ENCODE measurements at places on chromosomes 3 and 15.

DNA sequence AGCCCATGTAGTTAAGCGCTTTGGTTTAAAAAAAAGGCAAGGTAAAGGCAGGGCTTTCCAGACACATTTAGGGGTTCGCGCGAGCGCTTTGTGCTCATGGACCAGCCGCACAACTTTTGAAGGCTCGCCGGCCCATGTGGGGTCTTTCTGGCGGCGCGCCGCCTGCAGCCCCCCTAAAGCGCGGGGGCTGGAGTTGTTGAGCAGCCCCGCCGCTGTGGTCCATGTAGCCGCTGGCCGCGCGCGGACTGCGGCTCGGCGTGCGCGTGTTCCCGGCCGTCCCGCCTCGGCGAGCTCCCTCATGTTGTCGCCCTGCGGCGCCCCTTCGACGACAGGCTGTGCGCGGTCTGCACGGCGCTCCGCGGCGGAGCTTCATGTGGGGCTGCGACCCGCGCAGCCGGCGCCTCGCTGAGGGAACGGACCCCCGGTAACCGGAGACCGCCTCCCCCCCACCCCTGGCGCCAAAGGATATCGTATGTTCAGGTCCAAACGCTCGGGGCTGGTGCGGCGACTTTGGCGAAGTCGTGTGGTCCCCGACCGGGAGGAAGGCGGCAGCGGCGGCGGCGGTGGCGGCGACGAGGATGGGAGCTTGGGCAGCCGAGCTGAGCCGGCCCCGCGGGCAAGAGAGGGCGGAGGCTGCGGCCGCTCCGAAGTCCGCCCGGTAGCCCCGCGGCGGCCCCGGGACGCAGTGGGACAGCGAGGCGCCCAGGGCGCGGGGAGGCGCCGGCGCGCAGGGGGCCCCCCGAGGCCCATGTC is 927 bp downstream of the SMAD6 start:
- no peak for DNase-seq

- DNase-seq: no peak
Measured at GRCh38 chr15:52236013-52236412, 44.8 kb upstream of the GNB5 start.

- DNase-seq: peak; percentile 71
Measured at GRCh38 chr15:40506964-40507571, 36.3 kb downstream of the CHST14 start.

DNA sequence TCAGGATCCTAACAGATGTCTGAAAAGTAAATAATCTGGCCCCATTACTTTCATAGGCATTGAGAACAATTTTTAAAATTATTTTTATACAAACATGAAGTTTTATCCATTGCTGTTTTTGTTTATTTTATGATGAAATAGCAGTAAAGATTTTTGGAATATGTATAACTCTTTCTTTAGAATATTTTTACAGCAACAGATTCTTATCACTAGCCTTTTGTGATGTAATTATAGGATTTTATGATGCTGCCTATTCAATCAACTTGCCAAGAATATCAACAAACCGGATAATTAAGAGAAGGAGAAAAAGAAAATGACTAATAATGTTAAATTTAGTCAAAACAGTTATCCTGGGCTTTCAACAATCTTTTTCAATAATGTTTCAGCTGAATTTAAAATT is 386.3 kb downstream of the ZIC1 start:
- DNase-seq: no peak

GRCh38 chr15:92527197-92527596 is 128.4 kb downstream of the FAM174B start:
- no peak for DNase-seq

DNA sequence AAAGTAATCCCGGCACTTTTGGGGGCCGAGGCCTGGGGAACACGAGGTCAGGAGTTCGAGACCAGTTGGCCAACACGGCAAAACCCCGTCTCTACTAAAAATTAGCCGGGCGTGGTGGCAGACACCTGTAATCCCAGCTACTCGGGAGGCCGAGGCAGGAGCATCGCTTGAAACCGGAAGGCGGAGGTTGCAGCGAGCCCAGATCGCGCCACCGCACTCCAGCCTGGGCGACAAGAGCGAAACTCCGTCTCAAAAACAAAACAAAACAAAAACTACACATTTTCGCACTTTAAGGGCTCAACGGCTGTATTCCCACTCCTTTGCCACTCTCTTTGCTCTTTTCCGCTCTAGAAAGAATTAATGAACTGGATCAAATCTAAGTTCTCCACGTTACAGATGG is 763 bp upstream of the TRNT1 start:
- no peak for DNase-seq

Measured in putamen (tissue), 1 donor.